ENCODE measurements at places on chromosomes 1 and 21.

- no peak for DNase-seq
Observed at GRCh38 chr21:38234395-38235142, 22.2 kb upstream of the KCNJ15 start.

- no peak for DNase-seq
Observed at GRCh38 chr1:244439391-244440032, 12.2 kb downstream of the ADSS2 start.

- no peak for DNase-seq
Observed at GRCh38 chr1:241270016-241270415, 87.0 kb downstream of the RGS7 start.

- no peak for DNase-seq
Observed at GRCh38 chr1:218392780-218393179, 47.6 kb downstream of the TGFB2 start.

DNA sequence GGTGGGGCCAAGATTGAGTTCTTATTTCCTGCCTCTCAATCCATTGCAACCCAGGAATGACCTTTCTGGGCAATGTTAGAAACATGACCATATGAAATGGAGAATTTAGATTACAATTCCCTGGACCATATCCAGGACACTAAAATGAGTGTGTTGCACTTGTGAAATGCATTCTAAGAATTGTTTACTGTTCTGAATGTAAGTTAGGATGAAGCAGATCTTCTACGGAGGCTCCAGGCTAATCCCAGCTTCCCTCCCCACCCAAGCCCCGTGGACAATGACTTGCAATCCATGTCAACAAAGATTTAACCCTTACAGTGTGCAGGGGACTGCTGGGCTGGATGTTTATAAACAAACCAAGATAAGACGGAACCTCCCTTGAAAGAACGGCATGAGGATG lies 31.7 kb upstream of the HAO2 start:
- DNase-seq = no peak

GRCh38 chr1:44050261-44050660 lies 19.0 kb upstream of the SLC6A9 start:
- DNase-seq = no peak

- DNase-seq = no peak
Observed at GRCh38 chr1:155834296-155834926, 22.6 kb downstream of the GON4L start.

- DNase-seq = no peak
Observed at GRCh38 chr1:78263459-78263858, 217.7 kb downstream of the GIPC2 start.

GRCh38 chr21:41222247-41223068 lies 54.5 kb downstream of the BACE2 start:
- no peak for DNase-seq

GRCh38 chr1:2455757-2456156 lies 20.3 kb upstream of the PLCH2 start:
- no peak for DNase-seq

GRCh38 chr1:46084553-46085451 lies 47.6 kb downstream of the PIK3R3 start:
- DNase-seq = no peak

DNA sequence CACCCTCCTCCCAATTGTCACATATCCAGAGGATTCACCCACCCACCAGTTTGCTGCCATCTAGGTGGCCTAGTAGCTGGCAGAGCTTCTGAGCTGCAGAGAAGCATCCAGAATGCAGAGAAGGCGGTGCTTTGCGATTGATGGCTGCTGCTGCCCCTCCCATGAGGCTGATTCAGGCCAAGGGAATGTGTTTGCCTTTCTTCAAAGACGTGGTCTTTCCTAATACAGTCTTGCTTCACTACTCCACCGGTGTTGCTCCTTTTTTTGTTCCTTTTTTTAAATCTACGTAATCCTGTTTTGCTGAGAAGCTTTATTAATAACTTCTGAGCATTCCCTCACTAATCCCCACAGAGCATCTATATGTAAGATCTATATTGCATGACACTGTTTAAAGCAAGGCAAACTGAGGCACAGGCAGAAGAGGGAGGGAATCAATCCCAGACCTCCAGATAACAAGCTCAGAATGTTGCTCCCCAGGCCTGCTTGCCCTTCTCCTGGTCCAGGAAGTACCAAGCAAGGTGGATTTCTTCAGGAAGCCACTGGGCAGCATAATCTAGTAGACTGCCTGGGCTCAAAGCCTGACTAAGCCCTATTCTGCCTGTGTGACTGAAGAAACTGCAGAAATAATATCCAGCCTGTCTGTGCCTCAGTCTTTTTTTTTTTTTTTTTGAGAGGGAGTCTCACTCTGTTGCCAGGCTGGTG lies 275.5 kb upstream of the FMN2 start:
- DNase-seq = no peak

DNA sequence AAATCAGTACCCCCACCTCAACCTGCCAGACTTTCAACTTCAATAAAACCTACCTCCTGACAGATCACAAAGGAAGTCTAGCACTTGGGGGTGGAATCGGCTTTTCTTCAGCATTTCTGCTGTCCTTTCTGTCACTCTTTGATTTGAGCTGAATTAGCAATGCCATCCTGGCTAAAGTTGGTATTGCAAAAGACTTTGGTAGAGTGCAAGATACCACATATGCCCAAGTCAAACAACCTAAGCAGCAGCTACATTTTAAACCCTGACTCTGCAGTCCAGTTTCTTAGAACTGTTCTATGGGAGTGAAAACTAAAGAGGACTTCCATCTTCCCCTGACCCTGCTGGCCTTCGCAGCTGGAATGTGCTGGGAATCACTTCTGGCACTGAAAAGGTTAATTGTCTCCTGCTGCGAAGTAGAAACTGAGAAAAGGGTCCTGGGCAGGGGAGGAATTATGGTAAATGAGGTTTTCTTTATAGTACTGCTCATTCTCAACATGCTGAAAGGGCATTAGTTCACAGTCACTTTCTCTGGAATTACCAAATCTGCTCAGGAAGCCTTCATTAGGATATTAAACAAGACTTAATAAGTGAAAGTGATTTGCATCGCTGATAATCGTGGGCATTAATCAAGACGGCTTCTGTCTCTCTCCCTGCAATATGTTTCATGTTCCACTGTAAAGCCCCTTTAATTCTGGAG lies 126.2 kb upstream of the SMYD2 start:
- DNase-seq = no peak

GRCh38 chr1:247337250-247337746 lies 5.6 kb upstream of the ZNF496 start:
- no peak for DNase-seq

GRCh38 chr1:203028784-203029553 lies 2.7 kb downstream of the PPFIA4 start:
- DNase-seq = no peak

DNA sequence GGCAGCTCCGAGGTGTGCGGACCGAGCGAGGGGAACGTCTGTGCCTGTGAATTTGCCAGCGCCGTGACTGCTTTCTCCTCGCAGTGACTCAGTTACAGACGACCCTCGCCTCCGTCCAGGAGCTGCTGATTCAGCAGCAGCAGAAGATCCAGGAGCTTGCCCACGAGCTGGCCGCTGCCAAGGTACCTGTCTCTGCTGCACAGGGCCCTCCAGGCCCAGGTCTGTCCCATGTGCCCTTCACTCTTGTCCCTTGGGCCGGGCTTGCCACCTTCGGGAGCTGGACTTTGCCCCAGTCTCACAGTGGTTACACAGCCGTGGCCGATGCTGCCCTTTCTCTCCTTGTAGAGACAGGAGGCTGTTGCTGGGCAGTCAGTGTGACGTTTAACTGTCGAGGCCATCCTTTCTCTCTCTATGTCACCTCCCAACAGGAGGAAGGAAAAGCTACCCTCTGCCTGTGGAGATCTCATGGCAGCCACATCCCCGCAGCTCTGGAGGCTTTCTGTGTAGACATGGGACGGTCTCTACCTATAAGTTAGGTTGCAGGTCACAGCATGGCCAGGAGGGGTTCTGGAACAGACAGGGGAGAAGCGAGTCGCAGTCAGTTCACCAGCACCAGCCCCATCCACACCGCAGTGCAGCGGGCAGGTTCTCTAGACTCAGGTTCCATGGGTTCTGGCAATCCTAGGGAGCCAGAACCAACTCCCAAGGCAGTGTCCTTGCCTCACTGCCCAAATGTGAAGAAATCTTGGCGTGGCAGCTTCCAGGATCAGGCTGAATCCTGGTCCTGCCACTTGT lies 149.7 kb downstream of the PEX14 start:
- DNase-seq = no peak

GRCh38 chr1:97739596-97740103 lies 181.2 kb downstream of the DPYD start:
- DNase-seq = no peak

GRCh38 chr1:9248341-9249262 lies 14.0 kb downstream of the H6PD start:
- no peak for DNase-seq

DNA sequence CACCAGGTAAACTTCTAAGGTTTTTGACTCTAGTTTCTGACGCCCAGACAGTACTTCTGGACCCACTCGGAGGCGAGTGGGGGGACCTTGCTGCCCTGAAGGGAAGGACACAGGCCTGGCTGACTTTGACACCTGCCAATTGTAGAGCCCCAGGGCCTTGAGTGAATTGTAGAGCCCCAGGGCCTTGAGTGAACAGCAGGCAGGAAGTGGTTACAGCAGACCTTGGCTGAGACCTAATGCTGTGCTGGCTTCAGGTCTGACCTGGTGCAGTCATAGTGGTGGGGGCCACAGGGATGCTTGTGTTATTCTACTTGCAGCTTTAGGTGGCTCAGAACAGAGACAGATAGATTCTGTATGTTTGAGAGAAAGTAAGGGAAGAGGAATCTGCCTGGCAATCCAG lies 344.3 kb downstream of the DUSP10 start:
- DNase-seq = no peak
